Panc1 (cell line): ENCODE measurements at places on chromosomes 6 and 20.

GRCh38 chr6:99282479-99283062, 66.9 kb downstream of the FAXC start:
- no peak for DNase-seq

- no peak for DNase-seq
These were observed 38.0 kb downstream of the CITED2 start for GRCh38 chr6:139336488-139336887.

- no peak for DNase-seq
These were observed 158.7 kb upstream of the CITED2 start for GRCh38 chr6:139533171-139533570.

- DNase-seq: no peak
These were observed 87.5 kb downstream of the ZFP64 start for GRCh38 chr20:52103913-52104545.

DNA sequence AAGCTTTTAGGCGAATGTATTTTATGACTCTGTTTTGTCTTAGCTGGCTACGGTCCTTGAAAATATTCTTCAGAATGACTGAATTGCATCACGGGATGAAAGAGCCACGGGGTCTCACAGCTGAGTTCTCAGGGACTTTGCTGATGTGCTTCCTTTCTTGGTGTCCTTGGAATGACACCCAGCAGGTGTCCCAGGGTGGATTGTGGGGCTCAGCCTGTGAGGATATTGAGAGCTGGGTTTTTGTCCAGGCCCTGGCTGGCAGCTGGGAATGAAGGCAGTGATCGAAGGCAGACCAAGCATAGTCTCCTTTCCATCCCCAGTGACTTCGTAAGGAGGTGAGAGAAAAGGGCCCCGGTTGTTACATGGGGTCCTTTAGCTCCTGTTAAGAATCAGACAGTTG, 18.8 kb upstream of the MAPK13 start:
- DNase-seq: no peak

DNA sequence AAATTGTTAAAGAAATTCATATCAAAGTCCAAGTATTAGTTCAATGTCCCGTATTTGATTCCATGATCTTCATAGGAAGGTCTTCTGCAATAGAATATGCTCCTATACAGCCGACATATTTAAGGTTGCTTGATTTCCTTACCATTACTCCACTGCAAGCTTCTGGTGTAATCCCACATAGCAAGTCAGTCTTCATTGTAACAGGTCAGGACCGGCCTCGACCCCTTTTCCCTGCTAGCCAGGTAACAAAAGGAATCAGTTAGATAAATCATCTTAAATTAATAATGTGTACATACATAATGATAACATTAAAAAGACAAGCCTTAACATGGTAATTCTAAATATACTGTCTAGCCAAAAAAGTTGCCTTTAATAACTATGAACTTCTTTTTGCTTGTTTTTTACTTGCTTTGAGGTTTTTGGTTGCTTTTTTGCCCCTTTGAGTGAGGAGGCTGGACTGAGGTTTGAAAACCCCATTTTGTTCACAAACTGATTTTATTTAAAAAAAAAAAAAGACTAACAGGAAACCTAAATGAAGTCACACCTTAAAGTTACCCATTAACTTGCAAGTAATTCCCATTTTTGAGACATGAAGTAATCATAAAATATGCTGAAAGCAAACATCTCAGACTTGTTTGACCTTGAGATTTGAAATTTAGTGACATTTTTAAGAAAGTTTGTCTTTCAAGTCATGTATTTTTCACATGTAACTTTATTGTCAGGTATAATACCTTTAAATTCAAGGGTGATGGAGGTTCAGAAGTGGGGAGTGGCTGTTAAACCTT, 19.2 kb upstream of the SNX14 start:
- no peak for DNase-seq

GRCh38 chr6:148222846-148223245, 119.8 kb upstream of the SASH1 start:
- no peak for DNase-seq

GRCh38 chr6:158033077-158033750, 51.6 kb downstream of the SYNJ2 start:
- DNase-seq: no peak

GRCh38 chr20:16601047-16601446, 27.8 kb upstream of the KIF16B start:
- no peak for DNase-seq

DNA sequence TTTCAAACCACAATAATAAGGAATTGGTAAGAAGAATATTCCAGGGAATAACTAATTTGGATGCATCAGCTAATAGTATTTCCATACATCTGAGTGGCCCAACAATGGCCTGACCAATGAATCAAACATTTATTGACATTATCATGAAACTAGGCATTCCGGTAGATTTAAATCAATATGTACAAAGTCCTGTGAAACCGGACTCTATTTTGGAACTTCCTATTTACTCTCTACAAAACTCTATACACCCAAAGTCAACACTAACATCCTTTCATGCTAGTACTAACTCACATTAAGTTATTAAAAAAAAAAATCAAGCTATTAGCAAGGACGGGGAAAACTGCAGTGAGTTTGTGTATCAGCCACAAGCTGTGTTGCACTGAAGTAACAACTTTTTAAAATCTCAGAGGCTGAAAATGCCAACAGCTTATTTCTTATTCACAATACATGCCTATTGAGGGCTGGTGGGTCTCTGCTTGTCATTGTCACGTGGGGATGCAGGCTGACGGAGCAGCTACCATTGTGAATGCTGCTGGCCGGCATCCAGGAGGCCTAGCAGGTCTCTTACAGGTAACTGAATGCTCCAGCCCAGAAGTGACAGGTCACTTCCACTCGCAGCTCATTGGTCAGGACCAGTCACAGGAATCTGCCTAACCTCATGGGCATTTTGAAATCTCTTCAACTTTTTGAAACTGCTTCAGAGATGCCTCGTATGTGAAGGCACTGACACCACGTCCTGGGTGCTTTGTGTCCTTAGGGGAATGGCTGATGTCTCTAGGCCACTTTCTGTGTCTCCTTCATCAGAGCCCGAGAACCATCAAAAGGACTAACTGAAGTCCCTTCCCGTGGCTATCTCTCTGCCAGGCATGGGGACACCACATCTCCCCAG, 76.3 kb downstream of the SLC22A23 start:
- no peak for DNase-seq

DNA sequence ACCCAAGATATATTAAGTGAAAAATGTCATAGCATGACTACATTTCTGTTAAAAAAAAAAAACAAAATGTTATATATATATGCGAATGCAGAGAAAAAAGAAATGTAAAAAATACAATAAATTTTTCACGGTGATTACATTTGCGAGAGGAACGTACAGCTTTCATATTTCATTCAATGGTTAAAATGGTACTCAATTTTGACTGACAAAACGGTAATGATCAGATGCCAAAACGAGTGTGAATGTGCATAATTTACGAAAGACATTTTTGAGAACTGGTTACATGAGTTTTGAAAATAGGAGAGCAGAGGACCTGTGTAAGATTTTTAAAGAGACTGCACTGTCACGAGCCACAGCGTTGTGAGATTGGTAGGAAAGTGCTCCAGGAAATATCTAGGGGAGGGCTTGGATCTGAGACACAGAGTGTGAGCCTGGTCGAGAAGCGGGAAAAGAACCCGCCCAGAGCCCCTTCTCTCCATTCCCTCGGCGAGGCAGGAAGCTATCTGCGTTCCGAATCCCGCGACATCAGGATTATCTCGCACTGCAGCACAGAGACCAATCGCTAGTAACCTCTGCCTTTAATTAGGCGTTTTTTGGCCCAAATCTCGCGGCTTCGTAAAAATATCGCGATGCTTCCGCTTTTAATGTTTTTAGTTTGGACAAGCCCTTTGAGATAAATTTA, 28.5 kb downstream of the TRIM27 start:
- peak; percentile 95 for DNase-seq

DNA sequence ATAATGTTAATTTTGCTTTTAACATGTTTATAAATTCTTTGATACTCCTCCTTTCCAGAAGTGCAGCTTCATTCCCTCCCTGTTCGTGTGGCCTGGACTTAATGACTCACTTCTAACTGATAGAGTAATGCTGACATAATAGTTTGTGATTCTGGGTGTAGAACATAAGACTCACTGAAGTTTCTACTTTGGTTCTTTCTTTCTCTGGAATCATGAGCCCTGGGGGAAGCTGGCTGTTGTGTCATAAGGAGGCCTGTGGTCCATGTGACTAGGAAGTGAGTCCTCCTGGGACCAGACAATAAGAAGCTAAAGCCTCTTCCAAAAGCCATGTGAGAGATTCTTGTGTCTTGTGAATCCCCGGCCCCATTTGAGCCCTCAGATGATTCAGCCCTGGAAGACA, 30.5 kb upstream of the HLA-G start:
- DNase-seq: no peak
